ENCODE measurements at places on chromosomes 2 and 18.

DNA sequence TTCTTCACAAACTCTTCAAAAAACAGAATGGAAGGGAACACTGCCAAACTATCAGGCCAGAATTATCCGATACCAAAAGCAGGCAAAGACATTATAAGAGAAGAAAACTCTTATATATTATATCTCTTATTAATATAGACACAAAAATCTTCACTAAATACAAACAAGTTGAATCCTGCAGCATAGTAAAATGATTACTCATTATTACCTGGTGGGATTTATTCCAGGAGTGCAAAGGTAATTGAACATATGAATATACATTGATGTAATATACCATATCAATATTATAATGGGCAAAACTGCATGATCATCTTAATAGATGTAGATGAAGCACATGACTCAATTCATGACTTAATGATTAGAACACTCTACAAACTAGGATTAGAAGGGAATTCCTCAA lies 25.1 kb downstream of the ABCB11 start:
- DNase-seq = no peak

GRCh38 chr18:9135912-9136314 lies 668 bp upstream of the ANKRD12 start:
- no peak for DNase-seq

DNA sequence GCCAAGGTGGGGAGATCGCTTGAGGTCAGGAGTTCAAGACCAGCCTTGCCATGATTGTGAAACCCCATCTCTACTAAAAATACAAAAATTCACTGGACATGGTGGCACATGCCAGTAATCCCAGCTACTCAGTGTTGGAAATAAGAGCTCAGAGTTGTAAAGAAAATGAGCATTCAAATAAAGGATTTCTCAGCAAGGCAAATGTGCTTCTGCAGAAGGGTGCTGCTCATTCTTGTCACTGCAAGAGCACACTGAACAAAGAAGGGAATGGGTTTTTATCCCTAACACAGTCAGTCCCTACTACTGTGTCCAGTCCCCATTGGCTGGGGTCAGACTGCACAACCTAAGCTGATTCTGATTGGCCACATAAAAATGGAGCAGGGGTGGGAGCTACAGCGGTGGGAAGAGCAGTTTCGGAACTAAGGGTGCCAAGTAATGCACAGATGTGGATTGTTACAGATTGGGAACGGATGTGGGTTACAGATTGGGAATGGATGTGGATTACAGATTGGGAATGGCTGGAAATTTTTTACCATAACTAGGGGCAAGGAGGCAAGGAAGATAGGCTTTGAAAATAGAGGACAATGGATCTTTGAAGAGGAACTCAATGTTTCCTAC lies 31.1 kb upstream of the TRAPPC8 start:
- DNase-seq = no peak

- DNase-seq = no peak
Observed at GRCh38 chr18:79918615-79919011, 32.8 kb downstream of the SLC66A2 start.

- DNase-seq = no peak
Observed at GRCh38 chr2:196226058-196226706, 54.8 kb upstream of the STK17B start.

GRCh38 chr2:118697781-118698180 lies 149.7 kb downstream of the EN1 start:
- no peak for DNase-seq

GRCh38 chr18:59155153-59155552 lies 15.5 kb downstream of the SEC11C start:
- DNase-seq = no peak

DNA sequence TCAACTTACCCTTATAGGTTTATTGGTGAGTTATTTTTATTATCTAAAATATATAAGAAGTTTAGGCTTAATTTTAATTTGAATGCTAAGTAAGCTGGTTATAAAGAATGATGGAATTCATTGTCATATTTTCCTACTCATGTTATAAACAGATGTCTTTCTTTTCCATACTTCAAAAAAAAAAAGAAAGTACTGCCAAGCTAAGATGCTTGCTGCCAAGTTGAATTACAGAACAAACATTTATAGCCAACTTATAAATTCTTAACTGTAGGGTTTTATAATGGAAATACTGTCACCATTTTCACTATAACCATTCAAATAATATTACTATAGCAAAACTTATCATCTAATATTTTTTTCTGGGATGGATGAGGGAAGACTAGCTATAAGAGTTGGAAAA lies 676.0 kb downstream of the NRXN1 start:
- no peak for DNase-seq

DNA sequence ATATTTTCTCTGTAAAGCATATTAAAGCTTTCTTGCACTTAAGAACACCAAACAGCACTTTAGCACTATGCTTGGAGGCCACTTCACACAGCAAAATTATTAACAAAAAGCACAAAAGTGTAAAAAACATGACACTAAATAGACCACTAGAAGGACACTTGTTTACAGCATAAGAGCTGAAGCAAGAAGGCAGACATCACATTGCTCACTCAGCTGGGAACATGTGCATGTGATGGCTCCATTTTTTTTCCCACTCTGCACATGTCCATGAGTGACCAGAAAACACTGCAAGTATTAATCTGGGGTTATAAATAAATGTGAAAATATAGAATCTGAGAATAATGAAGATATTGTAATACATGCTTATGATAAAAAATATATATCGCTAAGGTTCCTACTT lies 103.1 kb upstream of the MAPRE2 start:
- DNase-seq = no peak

GRCh38 chr18:53665701-53666100 lies 558.8 kb downstream of the MBD2 start:
- no peak for DNase-seq

DNA sequence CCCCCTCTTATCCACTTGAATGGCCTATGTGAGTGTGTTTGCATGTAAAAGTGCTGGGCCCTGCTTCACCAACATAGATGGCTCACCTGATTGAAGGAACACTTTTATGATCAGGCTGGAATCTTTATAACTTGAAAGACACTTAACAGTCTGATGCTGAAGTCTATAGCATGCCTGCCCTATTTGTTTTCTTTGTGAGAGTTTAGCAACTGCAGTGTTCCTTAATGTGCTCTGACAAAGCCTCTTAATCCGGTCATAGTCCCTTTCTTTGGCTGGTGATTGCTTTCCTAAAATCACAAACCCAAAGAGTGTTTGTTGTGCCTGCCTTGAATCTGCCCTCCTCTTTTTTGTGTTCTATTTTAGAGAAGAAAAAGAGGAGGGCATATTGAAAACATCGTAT lies 1382.8 kb upstream of the CELF4 start:
- DNase-seq = no peak

DNA sequence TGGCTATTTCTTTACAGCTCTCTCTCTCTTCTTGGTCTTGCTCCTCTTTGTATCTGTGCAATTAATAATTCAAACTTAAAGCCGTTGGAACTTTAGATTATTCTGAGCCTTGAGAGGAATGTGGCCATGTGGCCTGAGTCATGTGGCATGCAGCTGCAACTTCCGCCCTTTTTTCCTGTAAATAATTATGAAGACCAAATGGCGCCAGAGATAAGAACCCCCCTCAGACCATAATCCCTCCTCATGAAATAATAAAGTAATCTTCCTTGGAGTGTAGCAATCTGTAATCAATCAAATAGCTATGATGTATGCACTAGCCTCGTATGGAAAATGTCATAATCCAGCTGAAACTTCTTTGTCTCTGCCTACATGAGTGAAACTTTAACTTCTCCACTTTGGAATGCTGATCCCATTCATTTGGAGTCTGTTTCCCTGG lies 13.5 kb upstream of the TWSG1 start:
- no peak for DNase-seq

DNA sequence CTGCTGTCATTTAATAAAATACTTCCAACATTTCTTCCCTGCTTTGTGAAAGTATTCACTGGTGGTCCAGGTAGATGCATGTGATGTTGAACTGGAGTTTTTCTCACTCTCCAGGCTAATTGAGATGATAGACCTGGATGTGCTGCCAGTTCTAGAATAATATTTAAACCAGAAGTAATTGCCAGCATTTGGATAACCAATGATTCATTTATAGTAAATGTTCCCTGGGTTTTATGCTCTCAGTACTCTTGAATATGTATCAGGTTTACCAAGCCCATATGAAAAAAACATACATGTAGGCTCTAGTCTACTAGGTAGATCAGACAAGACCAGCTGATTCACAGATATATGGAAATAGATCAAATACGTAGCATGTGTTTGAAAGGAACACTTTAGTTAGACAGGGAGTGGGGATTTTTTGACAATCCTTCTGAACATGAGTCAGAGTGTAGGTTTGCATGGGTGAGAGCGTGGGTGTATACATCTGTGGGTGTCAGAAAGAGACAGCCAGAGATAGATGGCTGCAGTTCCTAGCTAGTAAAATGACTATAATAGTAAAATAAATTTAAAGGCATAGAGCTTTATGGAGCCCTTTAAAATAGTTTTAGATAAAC lies 115.1 kb downstream of the NAB1 start:
- no peak for DNase-seq

DNA sequence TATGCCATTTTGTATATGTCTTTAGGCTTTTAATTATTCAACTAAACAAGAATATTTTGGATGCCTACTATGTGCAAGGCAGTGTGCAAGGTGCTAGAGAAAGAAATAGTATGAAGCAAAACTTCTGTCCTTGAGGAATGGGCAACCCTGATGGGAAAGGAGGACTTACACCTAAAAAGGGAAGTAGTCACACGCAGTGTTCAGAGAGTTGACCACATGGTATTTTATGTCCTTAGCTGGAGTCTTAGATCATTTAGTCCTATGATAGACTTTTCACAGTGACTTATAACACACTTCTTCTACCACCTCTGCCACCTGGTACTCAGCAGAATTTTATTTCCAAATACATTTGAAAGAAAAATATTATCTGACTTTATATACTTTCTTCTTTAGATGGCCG lies 291.6 kb downstream of the PLCL1 start:
- no peak for DNase-seq

GRCh38 chr2:143907801-143908200 lies 612.1 kb downstream of the ZEB2 start:
- no peak for DNase-seq

DNA sequence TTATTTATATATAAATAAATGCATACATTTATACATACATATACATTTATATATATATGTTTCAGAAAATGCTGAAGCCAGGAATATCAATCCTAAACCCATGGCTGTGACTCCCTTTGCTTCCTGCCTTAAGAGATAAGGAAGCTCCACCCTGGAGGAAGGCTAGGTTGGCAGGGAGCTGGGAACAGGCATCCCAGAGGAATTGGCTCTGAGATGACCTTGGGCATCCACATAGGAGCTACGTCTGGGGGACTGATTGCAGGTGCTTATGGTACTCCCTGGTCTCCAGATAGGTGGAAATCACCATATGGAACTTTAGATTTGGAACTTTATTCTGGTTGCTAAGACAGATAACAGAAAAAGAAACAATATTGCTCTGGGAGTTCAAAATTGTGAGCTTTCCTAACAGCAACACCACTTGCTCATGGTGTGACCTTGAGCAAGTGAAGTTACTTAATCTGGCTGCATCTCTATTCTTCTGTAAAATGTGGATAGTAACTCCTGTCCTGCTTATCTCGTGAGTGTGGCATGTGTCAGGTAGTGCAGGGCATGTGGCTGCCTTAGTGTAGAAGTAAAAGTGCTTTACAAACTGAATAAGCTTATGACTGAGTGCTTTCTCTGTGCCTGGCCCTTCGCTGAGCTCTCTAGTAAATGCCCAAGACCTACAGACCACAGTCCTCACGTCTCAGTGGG lies 341.0 kb downstream of the MEIS1 start:
- DNase-seq = peak; percentile 65

DNA sequence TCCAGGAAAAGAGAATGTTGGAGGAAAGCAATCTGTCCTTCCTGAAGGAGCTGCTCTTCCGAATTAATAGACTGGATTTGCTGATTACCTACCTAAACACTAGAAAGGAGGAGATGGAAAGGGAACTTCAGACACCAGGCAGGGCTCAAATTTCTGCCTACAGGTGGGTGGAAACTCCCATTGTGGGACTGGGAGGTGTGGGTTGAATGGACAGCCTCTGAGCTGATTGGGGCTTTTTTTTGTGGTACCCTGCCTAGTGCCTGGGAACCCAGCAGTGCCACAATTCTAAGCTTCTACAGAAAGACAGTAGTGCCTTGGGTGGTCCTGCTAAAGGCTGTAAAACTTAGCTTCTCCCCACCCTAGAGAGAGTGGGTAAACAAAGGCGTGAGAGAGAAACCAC lies 6.3 kb downstream of the CASP8 start:
- no peak for DNase-seq

GRCh38 chr2:50729306-50730049 lies 302.5 kb downstream of the NRXN1 start:
- DNase-seq = no peak

- DNase-seq = no peak
Observed at GRCh38 chr18:44958455-44958854, 277.8 kb downstream of the SETBP1 start.

DNA sequence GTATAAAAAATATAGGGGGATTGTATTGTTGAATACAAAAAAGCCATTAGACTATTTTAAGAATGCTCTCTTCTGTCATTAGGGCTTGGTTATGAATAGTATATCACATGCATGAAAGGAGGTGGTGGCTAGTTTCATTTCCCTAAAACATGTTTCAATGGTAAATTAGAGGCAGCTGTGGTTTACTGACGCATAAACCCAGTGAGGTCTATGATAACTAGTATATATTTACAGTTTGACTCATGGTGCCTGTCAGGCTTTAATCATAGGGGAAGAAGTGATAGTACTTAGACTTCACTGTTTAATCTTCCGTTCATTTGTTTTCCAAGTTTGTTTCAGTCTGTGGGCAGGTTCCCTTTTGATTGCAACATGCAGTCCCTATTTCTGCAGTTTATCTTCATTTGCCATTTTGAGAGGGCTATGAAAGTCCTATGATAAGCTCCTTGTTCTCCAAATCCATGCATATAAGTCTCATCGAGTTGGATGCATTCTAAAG lies 55.1 kb upstream of the MAP4K3 start:
- DNase-seq = no peak

DNA sequence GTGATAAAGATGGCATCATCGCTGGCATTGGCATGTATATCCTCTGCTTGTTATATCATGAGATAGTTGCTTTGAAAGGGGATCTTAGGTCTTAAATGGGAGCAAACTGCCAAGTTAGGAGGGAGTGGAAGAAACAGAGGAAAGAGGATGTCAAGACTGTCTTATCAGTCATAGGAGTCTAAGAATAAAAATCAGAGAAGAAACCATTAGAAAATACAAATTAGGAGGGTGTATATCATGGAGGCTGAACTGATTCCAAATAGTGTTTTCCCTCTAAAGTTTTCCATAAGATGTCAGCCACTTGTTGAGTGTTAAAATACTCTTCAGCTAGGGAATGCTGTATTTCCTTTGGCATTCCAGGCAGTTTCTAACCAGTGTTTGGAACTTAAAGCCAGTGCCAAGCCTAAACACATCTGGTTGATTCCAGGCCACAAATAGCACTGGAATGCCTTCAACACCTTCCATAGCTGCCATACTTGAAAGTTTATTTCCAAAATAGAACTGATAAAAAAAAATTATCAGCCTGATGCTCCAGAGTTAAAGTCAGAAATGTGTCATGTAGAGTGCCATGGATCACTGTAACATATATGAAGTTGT lies 129.4 kb downstream of the ZEB2 start:
- no peak for DNase-seq

Data from adrenal gland (tissue), 19 donors.